ENCODE measurements at places on chromosomes 13 and 19.

- DNase-seq = no peak
Measured at GRCh38 chr19:41377977-41378709, 1.8 kb downstream of the TMEM91 start.

- DNase-seq = no peak
Measured at GRCh38 chr13:72696579-72696978, 30.9 kb downstream of the MZT1 start.

DNA sequence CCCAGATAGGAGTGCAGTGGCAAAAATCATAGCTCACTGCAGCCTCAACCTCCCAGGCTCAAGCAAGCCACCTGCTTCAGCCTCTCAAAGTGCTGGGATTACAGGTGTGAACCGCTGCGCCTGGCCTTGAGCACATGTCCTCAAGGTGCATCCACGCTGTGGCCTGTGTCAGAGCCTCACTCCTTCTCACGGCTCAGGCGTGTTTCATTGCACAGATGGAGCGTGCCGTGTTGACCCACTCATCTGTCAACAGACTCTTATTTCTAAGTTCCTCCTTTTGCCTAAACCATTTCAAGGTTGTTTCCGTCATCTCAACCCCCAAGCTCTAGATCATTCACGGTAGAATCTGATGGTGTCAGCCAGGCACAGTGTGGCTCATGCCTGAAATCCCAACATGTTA lies 28.2 kb downstream of the ATP8B3 start:
- DNase-seq = no peak

DNA sequence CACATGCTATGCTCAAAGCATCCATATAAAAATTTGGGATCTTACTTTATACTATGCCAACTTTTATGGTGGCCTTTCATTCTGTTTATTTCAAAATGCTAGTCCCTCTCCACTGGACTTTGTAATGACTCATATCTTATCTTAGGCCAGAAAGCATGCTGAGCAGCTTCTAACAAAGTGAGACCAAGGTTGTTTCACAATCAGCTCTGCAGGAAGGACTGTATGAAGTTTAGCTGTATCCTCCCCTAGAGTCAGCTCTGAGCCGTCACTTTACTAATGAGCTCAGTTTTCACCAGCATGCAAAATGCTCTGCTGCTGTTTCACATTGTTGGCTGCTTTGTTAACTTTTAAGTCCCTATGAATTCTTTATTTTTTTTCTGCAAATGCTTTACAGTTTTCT lies 1608.8 kb downstream of the OLFM4 start:
- DNase-seq = no peak

GRCh38 chr13:99968521-99969452 lies 2.8 kb downstream of the ZIC5 start:
- DNase-seq = no peak

Data from NCI-H1048 (cell line).